Germinal center (tissue), 1 donor: ENCODE measurements at places on chromosomes 6 and 20.

GRCh38 chr6:110890288-110890687 lies 15.7 kb downstream of the AMD1 start:
- no peak for DNase-seq

DNA sequence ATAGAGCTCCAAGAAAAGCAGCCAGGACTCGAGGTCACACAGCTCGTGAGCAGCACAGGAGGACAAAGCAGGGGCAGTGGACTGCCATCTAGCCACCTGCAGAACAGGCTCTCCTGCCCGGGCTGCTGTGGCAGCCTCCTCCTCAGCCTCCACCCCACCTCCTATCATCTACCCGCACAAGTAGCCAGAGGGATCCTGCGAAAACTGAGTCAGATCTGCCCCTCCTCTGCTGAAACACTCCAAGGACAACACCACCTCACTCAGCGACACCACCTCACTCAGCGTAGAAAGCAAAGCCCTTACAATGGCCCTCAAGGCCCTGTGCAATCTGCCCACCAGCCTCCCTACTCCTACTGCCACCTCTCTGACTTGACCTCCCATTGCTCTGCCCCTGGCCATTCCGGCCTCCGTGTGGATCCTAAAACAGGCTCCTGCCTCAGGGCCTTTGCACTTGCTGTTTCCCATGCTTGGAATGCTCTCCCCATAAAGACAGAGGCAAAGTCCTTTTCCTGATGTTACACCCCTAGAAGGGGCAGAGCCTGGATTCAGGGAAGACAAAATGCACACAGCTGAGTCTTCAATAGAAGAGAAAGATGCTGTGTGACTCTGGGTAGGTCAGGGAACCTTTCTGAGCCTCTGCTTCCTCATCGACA lies 19.3 kb downstream of the PREX1 start:
- no peak for DNase-seq

- DNase-seq: no peak
These were observed 155.3 kb upstream of the MAFB start for GRCh38 chr20:40844332-40844731.

DNA sequence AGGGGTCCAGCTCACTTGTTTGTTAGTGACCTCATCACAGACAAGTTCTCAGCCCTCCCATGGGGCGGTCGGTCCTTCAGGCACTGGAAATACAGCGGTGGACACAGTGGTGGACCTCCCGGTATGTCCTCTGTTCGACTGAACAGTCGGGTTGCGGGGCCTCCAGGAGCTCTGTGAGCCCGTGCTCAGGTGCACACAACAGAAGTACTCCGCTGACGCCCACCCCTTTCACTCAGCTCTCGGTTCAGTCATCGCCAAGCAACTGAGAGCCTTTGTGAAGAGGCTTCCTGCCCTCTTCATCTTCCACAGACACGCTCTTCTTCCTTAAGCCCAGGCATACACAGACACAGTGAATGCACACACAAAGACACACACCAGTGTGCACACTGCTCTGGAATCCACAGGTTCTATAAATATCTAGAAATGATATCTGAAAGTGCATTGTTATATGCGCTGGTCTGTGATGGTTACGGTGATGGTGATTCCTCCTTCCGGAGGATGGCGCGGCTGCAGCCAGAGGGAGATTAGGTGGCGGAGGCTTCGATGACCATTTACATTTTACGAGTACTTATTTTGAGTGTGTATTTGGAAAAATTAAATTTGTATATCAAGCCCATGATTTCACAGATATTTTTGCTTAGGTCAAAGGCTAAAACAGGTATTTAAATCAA lies 46.8 kb upstream of the BHLHE23 start:
- no peak for DNase-seq

GRCh38 chr20:4989570-4989969 lies 11.7 kb downstream of the SLC23A2 start:
- peak; percentile 47 for DNase-seq

DNA sequence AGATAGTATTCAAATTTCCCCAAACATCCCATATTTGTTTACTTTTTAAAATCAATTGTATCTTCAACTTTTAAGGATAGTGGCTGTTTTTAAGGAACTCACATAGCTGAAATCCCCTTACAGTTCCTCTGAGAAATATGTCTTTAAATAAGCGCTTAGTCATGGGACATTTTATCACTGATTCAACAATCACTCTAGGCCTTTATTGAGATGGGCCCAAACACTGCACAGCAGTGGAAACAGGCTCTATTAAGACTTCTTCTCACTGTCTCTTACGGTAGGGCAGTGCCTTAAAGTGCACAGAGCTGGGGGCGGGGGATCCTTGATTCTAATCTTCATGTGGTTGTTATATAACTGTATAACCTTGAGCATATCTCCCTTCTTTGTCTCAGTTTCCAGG lies 59.8 kb upstream of the RREB1 start:
- DNase-seq: no peak

GRCh38 chr20:33516882-33517281 lies 27.0 kb downstream of the CBFA2T2 start:
- DNase-seq: no peak

DNA sequence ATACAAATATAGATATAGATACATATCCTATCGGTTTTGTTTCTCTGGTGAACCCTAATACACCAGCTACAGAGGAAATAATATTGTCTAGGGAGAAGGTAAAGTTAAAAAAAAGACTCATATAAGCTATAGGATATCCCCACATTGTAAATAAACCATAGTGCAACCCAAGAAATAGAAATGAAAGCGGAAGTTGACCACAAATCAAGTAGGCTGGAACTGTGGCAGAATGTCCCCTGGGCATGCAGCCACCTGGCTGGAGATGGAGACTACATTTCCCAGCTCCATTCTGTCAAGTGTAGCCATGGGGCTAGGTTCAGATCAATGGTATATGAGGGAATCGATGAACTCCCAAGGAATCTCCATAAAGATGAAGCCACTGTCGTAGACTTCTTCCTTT lies 70.1 kb upstream of the RPS6KA2 start:
- peak; percentile 20 for DNase-seq

DNA sequence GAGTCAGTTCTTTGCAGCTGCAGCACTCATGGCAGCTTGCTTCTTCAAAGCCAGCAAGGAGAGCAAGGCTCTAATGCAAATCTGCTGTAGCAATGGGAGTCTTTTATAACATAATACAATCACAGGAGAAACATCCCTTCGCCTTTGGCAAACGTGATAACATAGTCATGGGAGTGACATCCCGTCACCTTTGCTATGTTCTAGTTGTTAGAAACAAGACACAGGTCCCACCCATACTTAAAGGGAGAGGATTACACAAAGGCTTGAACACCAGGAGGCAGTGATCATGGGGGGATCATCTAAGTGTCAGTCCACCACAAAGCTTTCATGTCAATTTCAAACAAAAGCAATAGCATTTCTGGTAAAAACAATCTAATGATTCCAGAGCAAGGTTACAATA lies 40.1 kb upstream of the PHACTR2 start:
- DNase-seq: no peak

DNA sequence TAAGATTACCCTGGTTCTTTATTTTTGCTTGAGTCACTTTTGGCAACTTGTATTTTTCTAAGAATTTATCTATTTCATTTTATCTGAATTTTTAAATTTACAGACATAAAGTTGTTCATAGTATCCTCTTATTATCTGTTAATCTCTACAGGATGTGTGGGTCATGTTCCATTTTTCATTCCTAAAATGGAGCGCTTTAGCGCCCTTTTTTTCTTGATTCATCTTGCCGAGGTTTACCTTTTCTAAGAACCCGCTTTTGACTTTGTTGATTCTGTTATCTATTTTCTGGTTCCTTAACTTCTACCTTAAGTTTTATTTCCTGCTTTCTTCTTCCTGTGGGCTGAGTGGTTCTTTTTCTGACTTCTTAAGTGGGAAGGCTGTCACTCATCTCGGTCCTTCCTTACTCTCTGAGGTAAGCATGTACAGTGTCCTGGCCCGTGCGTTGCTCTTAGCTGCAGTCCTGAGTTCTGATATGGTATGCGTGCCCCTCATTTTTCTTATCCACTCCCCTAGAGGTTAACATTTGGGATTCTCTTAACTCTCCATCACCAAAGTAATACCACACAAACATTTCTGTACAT lies 399.8 kb downstream of the CDC5L start:
- DNase-seq: no peak

GRCh38 chr20:2313316-2313715 lies 17.5 kb downstream of the TGM3 start:
- DNase-seq: no peak

DNA sequence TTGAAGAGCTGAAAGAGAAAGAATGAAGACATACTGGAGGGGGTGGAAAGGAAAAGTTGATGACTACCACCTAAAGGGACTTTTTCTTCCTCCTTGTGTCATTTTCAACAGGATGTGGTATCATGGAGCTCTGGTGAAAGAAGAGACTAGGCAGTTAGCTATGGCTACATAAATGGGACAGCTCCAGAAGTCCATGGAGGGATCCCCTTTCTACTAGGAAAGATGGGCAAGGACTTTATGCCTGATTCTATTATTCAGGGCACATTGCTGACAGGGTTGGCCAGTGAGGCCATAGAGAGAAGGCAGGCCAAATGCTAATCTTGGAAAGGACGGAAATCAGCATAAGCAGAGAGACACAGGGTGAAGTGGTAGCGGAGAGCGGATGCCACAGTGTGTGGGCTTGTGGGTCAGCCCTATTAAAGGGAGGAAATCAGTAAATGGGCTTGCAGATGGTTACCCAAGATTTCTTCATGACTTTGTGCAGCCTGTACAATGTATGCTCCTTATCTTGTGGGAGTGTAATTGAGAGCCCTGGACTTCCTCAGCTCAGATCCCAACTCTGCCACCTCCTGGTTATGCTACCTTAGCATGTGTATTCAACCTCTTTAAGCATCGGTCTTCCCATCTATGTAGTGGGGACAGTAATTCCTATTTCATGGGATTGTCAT lies 77.4 kb upstream of the TMEM170B start:
- peak; percentile 24 for DNase-seq

- no peak for DNase-seq
These were observed 293.5 kb downstream of the UTRN start for GRCh38 chr6:144578385-144579350.

GRCh38 chr20:48425817-48426612 lies 401.8 kb downstream of the PREX1 start:
- no peak for DNase-seq

DNA sequence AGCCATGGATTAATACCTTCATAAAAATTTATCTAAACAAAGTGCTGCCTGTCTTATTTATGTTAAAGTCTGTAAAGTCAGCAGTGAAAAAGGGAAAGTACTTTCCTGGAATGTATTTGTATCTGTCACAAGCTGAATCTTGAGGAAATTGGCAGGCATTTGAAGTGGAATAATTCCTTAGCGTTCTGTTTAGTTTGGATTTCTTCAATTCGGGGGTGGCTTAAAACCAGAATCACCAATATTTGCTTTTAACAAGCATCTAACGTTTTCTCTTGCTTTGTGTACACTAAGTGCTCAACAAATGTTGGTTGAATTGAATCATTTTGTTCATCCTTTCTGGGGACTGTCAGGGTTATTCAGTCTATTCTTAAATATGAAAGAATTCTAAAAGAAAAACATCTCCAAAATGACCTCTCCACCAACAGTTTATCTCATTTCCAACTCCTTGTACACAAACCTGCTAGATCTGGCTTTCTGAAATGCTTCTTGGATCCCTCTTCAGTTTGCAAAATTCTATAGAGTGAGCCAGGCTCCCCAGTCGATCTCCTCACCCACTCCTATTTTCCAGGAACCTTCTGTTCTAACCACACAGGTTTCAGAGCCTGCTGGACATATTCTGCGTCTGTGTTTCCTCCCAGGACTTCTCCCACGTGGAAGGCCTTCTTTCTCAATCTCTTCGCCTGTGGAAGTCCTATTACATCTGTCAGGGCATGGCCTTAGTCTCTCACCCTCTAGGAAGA lies 2.0 kb upstream of the NPEPL1 start:
- DNase-seq: no peak

- no peak for DNase-seq
These were observed 38.2 kb upstream of the FRMD1 start for GRCh38 chr6:168116975-168117899.

DNA sequence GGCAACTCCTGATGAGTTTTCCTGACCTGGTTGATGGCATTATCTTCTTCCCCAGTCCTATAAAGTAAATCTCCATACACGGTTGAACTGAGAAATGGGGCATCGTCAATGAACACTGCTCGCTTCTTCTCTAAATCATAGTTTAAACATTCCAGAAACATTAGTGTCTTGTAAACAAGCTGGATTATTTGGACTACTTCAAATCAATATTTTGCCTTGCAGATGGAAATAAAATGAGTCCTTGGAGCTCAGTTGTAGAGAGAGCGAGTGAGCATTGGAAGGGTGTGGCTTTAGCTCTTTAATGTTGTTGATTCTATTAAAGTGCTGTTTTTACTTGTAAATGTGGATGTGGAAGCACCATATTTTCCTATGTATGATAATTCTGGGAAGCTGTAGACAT lies 18.4 kb downstream of the C6orf89 start:
- DNase-seq: no peak

DNA sequence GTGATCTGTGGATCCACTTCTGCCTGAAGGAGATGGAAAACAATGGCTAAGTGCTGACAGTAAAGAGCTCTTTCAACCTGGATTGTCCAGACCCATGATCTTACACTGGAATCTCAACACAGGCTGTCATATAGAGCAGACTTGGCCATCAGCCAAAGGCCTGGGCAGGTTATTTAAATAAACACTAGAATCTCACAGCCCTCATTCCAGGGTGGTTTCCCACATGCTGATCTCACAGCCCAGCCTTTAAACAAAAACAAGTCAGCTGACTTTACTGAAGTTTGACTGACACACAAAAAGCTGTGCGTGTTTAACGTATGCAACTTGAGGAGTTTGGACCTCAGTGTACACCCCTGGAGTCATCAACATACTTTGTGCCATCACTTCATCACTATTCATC lies 28.4 kb downstream of the SYNDIG1 start:
- no peak for DNase-seq

GRCh38 chr6:22222469-22222868 lies 74.4 kb downstream of the PRL start:
- no peak for DNase-seq

DNA sequence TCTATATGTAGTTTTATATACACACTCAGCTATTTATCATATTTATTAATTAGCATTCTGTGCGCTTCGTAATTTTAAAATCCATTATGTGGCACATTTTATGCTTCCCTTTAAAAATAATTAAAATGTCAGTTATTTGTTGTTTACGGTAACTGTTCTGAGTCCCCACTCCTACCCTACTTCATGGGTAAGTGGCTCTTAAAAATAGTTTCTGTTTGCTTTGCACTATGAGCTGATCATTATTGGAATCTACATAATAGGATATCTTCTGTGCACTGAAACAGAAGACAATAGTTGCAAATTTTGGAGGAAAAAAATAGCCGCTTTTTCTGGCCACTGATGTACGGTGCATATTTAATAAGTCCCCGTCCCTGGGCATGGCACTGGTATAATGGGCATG lies 25.2 kb downstream of the LCA5 start:
- no peak for DNase-seq

- DNase-seq: no peak
These were observed 302.0 kb upstream of the STXBP5 start for GRCh38 chr6:146901940-146902816.
